Activated gamma-delta T cell (primary cell): ENCODE measurements at places on chromosomes 6 and 20.

- no peak for DNase-seq
Measured at GRCh38 chr6:130600880-130601341, 226.3 kb upstream of the SMLR1 start.

- DNase-seq: no peak
Measured at GRCh38 chr6:159056432-159056831, 11.6 kb upstream of the TAGAP start.

- no peak for DNase-seq
Measured at GRCh38 chr6:3455147-3455568, 1.7 kb downstream of the SLC22A23 start.

- DNase-seq: no peak
Measured at GRCh38 chr6:117795234-117795633, 111.8 kb upstream of the SLC35F1 start.
